ENCODE measurements at places on chromosomes 5 and 9. TPM values are rescaled to one million over a fixed set of nuclear protein-coding genes. Genes with fewer than 3 reads are reported as not detected.

Gene SPATA31C1
- not detected for total RNA-seq

Gene TAF11L5
- total RNA-seq = not detected

Gene FOXD4L5
- total RNA-seq = under 0.01 TPM

Gene PTGES
- total RNA-seq = 8.7 TPM
